ENCODE measurements at places on chromosomes 11 and 22. TPM values are rescaled to one million over a fixed set of nuclear protein-coding genes. Genes with fewer than 3 reads are reported as not detected.

PTPRCAP gene
- 199 TPM for polyA plus RNA-seq

OR4A16 gene
- polyA plus RNA-seq = not detected

MS4A15 gene
- 0.62 TPM for polyA plus RNA-seq

PSMA1 gene
- polyA plus RNA-seq = 415 TPM

SYT7 gene
- polyA plus RNA-seq = not detected

DBX1 gene
- not detected for polyA plus RNA-seq

ZNF280B gene
- 1.7 TPM for polyA plus RNA-seq

SNAP29 gene
- polyA plus RNA-seq = 42.0 TPM

SMTNL1 gene
- polyA plus RNA-seq = not detected

OR2D3 gene
- not detected for polyA plus RNA-seq

TMEM179B gene
- 77.5 TPM for polyA plus RNA-seq

VWCE gene
- 5.1 TPM for polyA plus RNA-seq

TUBGCP6 gene
- 22.8 TPM for polyA plus RNA-seq

SLC35F2 gene
- 48.0 TPM for polyA plus RNA-seq

PYGM gene
- not detected for polyA plus RNA-seq

CAT gene
- 45.3 TPM for polyA plus RNA-seq

DTX4 gene
- polyA plus RNA-seq = 3.8 TPM

PTGDR2 gene
- 0.28 TPM for polyA plus RNA-seq

APOL3 gene
- polyA plus RNA-seq = 22.1 TPM

RNH1 gene
- 162 TPM for polyA plus RNA-seq
